ENCODE measurements at places on chromosomes 16 and 17.

- no peak for DNase-seq
Observed at GRCh38 chr16:598823-599739, 9.2 kb downstream of the RAB40C start.

DNA sequence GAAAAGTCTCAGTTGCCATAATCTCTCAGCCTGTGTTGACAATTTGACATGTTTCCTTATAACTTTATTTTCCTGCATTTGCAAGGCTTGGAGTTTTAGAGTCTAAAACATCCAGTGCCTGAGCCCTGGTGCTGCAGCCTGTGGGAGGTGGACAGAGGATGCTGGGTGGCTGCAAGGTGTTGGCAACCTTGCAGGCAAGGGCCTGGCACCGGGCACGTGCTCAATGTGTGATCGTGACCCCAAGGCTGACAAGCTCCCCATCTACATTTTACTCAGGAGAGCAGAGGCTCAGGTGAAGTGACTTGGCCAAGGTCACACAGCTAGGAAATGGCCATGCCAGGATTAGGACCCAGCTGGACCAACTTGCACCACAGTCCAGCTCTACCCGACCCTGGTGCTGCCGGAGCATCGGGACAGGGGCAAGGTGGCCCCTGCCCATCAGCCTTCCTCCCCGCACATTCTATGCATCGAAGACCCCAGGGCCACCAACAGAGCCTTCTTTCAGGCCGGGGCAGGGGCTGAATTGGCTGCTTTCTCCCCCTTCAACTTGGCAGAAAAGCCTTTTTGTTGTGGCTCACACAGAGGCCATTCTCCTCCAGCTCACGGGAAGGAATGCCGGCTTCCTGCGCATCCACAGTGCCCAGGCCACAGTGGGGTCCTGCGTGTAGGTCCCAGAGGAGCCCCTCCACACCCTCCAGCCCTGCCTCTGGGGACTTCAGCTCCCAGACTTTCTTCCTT, 23.1 kb downstream of the MMP15 start:
- no peak for DNase-seq

GRCh38 chr16:4572715-4573114, 16.6 kb downstream of the C16orf96 start:
- no peak for DNase-seq

- no peak for DNase-seq
Observed at GRCh38 chr16:8377864-8378263, 212.4 kb downstream of the TMEM114 start.

DNA sequence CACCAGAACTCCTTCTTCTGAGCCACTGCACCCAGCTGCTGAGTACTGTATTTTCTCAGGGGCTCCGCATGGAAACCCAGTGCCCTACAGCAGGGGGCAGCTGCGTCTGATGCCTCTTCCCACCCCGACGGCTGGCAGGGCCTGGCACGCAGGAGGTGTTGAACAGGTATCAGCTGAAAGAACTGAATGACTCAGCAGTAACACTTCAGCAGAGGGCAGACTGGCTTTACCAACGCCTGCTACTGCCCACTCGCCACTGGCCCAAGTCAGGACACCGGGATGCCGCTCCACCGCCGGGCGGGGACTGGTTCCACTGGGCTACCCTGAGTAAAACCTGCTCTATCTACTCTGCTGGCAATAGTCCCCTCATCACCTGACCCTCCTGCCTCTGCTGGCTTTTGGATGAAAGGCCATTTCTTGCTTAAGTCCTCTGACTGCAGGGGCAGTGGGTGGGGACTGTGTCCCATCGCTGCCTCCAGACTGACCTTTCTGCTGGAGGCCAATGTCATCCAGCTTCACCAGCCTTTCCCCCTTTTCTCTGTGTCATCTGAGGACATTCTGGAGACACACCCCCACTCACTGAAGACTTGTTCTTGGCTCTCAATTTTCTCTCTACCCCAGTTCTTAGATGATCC, 100.4 kb upstream of the FA2H start:
- no peak for DNase-seq

- DNase-seq: no peak
Observed at GRCh38 chr16:30766933-30767284, 4.8 kb downstream of the RNF40 start.

- DNase-seq: no peak
Observed at GRCh38 chr17:82097184-82097918, 685 bp downstream of the FASN start.

- DNase-seq: no peak
Observed at GRCh38 chr16:86991679-86992078, 325.5 kb downstream of the C16orf95 start.

DNA sequence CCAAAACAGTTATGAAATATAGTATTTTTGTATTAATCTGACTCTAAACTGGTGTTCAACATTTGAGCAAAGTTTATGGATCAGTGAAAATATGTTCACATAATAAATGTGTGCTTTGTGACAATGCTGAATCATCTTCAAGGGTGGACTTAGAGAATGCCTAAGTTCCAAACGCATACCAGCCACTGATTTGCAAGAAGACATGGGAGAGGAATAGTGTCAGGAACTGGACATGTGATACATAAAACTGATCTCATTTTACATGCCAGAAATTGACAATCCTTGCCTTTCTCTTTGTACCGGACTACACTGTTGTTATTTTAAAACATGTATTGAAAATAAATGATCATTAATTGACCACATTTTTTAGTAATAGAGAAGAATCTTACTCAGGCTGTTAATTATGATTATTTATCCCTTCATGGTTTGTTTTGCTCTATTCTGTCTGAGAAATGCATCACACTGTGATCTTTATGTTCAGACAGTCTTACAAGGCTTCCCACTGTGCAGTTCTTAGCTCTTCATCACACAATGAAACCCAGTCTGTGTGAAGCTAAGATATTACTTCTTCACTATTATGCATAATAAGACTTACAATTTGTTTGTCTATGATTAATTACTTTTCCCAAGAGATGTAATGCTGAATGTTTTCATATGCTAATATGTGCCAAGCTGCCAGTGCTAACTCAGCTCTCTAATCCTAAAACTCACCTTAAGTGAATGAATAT, 1180.6 kb upstream of the CDH8 start:
- DNase-seq: no peak

DNA sequence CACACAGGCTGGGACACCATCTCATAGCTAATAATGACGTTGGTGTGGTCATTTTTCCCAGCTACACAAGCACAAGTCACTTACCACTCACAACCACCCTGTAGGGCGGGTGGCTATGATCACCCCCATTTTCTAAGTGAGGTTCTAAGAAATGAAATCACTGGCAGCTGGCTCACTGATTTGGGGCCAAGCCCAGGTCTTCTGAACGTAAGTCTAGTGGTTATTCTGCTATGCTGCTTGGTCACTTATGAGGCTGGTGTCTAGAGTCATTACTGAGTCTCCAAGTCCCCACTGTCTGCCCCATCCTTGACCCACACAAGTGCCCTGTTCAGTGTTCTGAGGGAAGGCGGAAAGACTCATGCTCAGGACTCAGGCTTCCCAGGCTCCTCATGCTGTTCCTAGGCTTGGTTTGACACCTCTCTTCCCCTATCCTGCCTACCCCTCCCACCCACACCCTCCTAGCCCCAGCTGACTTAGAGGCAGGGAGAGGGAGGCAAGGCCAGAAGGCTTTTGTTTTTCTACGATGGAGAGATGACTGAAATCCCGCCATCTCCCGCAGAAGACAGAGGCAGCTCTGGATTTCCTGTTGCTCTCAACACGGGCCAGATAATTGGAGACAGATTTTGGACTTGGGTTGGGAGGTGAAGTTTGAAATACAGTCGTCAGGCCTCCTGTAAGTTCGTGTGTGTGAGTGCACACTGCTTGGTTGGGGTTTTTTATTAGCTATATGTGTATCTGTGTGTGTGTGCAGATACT, 32.2 kb downstream of the FZD2 start:
- DNase-seq: no peak
